ENCODE measurements at places on chromosomes 4 and X. TPM values are rescaled to one million over a fixed set of nuclear protein-coding genes. Genes with fewer than 3 reads are reported as not detected.

The NAA11 gene
- total RNA-seq, result not detected

GRCh38 chr4:148926276-148927260, 484.4 kb upstream of the NR3C2 start:
- peak; percentile 14 for DNase-seq

DNA sequence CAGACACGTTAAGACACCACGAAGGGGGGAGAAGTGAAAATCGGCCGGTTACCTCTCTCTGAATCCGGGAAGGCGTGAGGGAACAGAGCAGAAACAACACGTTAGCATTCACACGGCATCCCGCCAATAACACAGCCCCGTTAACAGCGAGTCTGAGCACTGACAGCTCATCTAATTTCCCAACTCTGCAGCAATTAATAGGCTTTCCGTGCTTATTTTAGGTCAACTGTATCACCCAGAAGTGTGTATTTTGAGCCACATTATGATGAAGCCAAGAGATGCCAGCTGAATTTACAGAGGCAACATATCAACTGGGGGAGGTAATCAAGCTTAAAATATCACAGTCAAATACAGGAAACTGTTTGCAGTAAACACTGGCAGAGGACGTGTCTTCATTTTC, 92.6 kb downstream of the NSUN7 start:
- DNase-seq, result no peak

The NCAPG gene
- total RNA-seq, result 60.1 TPM

GRCh38 chr4:94338681-94339351, 3.8 kb downstream of the HPGDS start:
- DNase-seq, result no peak

DNA sequence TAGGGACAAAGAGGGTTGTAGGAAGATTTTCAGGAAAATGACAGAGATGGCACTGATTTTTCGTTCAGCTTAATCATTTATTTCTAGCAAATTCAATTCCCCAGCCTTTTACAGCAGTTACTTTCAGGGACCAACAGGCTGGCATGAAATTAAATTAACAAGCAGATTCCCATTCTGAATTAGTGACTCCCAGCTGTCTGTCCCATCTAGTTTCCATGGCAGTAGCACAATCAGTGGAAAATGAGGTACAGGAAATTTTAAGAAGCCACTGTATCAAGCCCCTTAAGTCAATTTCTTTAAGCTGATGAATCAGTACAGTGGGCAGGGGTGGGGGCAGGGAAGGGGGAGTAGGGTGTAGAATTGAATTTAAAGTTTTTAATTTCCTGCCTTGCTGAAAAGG, 121.1 kb upstream of the TEX13C start:
- no peak for DNase-seq

GRCh38 chrX:41695426-41695825, 6.7 kb downstream of the GPR34 start:
- no peak for DNase-seq

DNA sequence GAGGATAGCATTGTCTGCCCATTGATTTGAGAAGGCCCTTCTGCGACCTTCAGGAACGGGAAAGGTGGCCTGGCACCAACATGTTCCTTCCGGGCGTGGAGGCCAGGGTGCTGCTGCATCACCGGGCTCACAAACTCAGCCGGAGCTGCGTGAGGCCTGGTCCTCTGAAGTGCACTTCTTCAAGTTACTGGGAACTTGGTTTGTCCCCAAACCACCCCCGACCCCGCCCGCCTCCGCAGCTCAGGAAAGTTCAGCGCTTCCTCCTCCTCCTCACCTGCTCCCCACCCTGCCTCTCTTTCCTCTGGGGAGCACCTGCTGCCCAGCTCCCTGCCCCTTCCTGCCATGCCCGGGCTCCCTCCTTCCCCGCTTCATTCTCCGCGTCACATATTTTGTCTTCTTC, 116.0 kb upstream of the LRPAP1 start:
- no peak for DNase-seq

DNA sequence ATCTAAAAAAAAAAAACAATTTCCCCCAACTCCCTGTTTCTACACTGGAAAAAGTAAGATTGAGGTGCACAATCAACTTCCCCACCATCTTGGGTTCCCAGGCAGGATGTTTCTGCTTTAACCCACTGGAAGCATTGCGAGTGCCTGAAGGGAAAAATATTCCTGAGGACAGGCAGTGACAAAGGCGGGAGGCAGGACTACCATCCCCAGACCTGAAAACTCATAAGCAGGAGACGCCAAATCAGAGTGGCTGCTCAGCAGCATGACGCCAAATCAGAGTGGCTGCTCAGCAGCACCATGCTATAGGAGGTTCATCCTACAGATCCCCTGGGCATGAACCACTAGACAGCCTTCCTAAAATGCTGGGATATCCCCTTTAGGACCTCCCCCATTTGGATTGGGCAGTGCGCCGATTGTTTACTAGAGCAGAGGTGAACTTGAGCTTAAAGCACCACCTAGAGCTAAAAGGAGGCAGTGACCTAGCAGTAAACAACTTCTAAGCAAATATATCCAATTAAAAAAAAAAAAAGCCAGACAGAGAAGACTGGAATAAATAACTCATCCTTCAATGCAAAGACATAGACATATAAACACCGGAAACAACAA, 35.0 kb upstream of the GK start:
- peak; percentile 7 for DNase-seq

The LRIT3 gene
- under 0.01 TPM for total RNA-seq

DNA sequence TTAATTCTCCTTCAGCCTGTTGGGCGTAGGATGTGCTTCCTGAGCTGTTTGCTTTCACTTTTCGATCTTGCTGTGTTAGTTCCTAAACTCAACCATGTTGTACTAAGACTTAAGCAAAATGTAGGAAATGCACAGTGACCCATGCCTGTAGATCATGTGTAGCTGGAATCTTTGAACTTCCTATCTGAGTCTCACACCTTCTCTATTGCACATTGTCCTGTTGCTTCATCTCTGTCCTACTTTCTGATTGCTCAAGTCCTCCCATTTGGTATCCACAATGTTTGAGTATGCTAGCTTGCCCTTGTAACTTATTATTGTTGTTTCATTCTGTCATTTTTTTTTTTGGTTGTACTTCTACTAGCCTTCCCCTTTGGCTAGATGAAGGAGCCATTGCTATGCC, 239.6 kb downstream of the PPP1R2C start:
- no peak for DNase-seq

GRCh38 chr4:70533211-70533610, 14.8 kb downstream of the AMTN start:
- DNase-seq, result no peak

The PNMA3 gene
- under 0.01 TPM for total RNA-seq

- DNase-seq, result peak; percentile 40
Observed at GRCh38 chrX:136910565-136911035, 30.1 kb upstream of the RBMX start.

DNA sequence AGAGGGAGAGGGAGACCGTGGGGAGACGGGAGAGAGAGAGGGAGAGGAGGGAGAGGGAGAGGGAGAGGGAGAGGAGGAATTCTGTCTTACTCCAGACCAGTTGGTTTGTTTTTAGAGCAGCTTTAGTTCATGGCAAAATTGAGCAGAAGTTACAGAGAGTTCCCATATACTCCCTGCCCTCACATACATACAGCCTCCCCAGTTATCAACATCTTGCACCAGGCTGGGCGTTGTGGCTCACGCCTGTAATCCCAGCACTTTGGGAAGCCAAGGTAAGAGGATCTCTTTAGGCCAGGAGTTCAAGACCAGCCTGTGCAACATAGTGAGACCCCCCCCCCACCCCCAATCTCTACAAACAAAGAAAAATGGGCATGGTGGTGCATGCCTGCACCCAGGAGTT, 79.8 kb upstream of the OGT start:
- no peak for DNase-seq

The UCP1 gene
- total RNA-seq, result not detected

The MAGEC1 gene
- total RNA-seq, result not detected

- DNase-seq, result peak; percentile 58
Observed at GRCh38 chr4:169269916-169270809, 593 bp downstream of the SH3RF1 start.

- DNase-seq, result no peak
Observed at GRCh38 chr4:109407027-109407737, 26.4 kb upstream of the SEC24B start.

The CRMP1 gene
- not detected for total RNA-seq

- no peak for DNase-seq
Observed at GRCh38 chr4:112517067-112517634, 1.2 kb upstream of the NEUROG2 start.

The FGF16 gene
- total RNA-seq, result 1.8 TPM

The MAGEE1 gene
- total RNA-seq, result 2.5 TPM

DNA sequence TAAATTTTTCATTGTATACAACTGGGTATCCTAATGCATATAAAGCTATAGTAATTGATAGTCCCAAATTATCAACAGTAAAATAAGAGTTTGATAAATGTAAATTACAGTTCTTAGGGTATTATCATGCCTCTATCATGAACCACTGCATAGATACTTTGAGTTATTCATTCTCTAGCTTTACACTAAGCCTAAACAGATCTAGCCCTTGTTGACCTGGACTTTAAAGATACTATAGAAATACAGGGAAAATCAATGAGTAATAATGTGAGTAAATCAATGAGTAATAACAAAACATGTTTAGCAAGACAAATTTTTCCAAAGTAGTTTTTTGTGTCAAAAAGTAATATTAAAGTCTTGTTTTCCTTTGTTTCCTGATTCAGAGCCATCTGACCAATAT, 228.4 kb downstream of the SCFD2 start:
- no peak for DNase-seq

The MAGEC2 gene
- total RNA-seq, result 0.09 TPM

The UGT2A1 gene
- total RNA-seq, result not detected

Measured in fibroblast of the aortic adventitia (primary cell).